ENCODE measurements at places on chromosomes 12 and 14.
A peak's percentile ranks its signal among the peaks of the same experiment; 100 is the strongest.

GRCh38 chr14:38751459-38751858 lies 351.6 kb downstream of the SEC23A start:
- no peak for DNase-seq

DNA sequence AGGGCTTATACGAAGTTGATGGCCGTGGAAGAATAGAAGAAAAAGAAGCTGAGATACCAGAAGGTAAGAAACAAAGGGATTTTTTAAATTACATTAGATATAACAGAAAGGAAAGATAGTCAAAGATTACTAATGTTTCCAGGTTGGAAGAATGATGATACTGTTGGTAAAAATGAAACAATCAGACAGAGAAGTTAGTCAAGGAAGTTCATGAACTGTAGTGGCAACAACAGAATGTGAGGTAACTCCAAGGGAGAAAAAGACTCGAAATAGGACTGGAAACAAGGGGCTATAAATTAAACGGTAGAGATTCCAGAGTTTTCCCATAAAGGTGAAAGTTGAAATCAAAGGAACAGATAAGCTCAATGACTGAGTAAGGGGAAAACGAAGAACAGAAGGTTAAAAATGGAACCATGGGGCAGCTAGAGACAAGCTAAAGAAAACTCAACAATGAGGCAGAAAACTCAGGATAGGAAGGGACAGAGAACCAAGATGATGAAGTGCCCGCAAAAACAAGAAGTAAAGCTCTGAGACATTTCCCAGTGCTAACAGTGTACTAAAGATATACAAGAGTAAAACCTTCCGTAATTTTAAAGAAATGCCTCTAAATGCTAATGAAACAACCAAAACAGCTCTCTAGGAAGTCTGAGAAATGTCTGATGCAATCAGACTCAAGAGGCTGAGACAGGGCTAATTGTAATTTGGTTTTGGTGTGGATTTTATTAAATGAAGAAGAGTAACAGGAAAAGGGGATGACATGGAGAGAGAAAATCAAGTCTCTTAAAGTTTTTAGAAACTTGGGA lies 70.0 kb downstream of the PPP2R5E start:
- no peak for DNase-seq

- DNase-seq: no peak
Observed at GRCh38 chr14:47619392-47619791, 56.0 kb downstream of the MDGA2 start.

GRCh38 chr14:71240866-71241520 lies 333.7 kb downstream of the PCNX1 start:
- no peak for DNase-seq

GRCh38 chr12:78878459-78878858 lies 13.9 kb downstream of the SYT1 start:
- DNase-seq: no peak

- no peak for DNase-seq
Observed at GRCh38 chr12:88775742-88776151, 195.5 kb upstream of the KITLG start.

GRCh38 chr12:78964521-78964920 lies 99.9 kb downstream of the SYT1 start:
- no peak for DNase-seq

- DNase-seq: peak; percentile 1
Observed at GRCh38 chr14:60722357-60723115, 1.6 kb downstream of the SIX4 start.

- no peak for DNase-seq
Observed at GRCh38 chr14:91175291-91176201, 61.7 kb downstream of the DGLUCY start.

GRCh38 chr14:82897469-82898308 lies 1364.0 kb upstream of the SEL1L start:
- DNase-seq: no peak

- DNase-seq: no peak
Observed at GRCh38 chr14:98498019-98498885, 773.7 kb downstream of the BCL11B start.

DNA sequence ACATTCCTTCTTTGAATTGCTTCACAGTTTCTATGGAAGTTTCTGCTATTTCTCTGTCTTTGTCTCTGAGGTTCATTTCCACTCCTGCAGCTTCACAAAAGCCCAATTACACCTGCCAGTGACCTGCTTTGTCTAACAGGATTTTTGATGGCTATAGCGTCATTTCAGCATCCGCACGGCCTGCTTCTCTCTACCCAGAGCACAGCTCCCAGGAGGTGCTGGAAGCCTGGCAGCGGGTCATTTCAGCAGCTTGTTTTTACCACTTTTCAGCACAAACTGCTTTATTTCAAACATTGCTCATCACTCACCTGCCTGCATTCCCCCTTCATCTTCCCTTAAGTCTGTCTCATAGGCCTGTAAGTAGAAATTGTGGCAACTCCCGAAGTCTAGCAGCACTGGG lies 434.5 kb upstream of the GARIN6 start:
- no peak for DNase-seq

- DNase-seq: no peak
Observed at GRCh38 chr12:3480764-3481163, 10.2 kb upstream of the PRMT8 start.

DNA sequence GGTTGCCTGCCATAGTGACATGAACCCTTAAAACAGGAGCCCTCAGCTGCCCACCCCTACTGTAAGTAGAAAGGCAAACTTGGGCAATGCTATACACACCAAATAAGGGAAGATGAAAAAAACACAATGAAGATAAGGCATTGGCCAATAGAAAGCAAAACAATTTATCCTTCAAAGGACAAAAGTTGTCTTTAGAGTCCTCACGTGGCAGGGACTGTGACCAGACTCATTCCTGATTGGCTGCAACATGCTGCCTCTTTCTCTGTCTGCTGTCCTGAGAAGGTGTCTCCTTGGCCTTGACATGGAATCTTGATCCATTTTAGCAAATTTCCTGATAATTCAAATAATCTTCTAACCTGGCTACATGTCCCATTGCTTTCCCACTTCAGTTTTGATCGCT lies 131.9 kb downstream of the GPR135 start:
- no peak for DNase-seq

- no peak for DNase-seq
Observed at GRCh38 chr14:60989599-60989998, 8.6 kb downstream of the SLC38A6 start.

DNA sequence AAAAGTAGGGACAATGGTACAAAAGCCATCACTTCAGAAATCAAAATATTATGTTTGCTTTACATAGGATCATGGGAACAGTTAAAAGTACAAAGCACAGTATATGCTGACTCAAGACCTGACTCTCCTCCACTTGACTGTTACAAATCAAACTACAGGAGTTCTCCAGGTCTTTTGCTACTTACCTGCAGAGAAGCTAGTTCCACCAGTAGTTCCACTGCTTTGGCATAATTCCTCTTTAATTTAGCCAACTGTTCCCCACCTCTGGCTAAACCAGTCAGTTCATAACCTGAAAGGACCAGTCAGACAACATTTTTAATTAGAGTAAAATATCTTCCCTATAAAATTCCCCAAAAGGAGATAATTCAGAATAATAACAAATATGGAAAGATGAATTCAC lies 14.0 kb downstream of the ATP6V1D start:
- no peak for DNase-seq

DNA sequence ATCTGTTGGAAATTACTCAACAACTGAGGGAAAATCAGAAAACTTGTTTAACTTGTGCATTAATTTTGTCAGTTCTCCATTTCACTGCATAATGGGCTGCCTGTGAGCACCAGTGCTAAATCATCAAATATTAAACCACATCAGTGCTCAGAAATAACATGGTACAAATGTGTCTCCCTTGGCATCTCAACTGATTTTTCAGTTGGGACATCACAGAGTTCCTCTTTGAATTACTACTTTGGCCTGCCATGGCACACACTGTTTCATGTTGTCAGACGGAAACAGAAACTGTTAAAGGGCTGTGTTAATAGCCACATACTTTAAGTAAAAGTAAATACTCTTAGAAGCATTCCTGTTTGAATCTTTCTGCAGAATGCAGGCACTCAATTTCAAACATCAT lies 42.1 kb upstream of the STRN3 start:
- no peak for DNase-seq

DNA sequence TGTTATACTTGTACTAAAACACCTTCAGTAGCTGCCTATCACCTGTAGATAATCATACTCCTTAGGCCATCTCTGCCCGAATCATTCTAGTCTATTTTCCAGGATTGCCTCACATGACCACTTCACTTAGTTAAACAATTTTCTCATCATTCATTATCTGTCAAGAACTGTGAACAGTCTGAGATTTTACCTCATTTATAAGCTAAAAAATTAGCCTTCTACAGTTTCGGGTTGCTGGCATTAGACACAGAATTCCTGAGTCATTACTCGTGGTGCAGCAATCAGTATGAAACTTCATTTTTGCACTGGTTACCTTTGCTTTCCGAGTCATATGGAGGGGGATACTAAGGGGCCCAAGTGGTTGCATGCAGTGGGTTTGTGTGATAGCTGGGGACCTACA lies 57.6 kb upstream of the OTOGL start:
- no peak for DNase-seq

- DNase-seq: no peak
Observed at GRCh38 chr12:30953951-30954751, 27.6 kb downstream of the TSPAN11 start.

GRCh38 chr12:93773122-93773871 lies 96.1 kb downstream of the CRADD start:
- peak; percentile 46 for DNase-seq

GRCh38 chr14:54674046-54674741 lies 107.3 kb downstream of the SAMD4A start:
- no peak for DNase-seq

- no peak for DNase-seq
Observed at GRCh38 chr14:23117371-23118020, 1.6 kb downstream of the CEBPE start.

DNA sequence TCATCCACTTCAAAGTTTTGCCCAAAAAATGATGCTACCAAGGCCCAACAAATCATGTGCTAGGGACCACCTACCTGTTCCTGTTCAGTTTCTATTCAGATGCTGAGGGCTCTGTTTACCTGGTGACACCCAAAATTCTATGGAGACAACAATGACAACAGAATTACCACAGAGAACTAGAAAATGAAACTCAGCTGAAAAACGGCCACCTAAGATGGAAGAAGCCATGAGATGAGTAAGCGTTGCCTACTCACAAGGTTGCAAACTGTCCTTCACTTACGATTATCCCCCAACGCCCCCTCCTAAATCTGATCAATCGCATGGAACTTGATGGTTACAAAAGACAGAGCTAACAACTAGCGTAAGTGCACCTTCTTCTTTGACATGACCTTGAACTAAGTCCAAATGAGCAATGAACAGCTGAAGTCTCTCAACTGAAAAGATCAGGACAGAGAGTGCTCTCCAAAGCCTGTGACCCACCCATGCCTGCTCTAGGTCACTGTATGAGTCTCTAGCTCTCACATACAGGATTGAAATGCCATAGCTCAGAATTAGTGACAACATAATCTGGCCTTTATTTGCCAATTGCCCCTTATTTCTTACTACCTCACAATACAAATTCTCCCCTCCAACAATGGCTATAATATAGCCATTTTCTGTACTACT lies at the start of gene RNASE11:
Gene RNASE11, minus strand, starts transcription at position 513 of the 666 bp plus-strand sequence.
- no peak for DNase-seq

GRCh38 chr12:124425667-124426066 lies 130.8 kb downstream of the RFLNA start:
- DNase-seq: no peak

GRCh38 chr12:67222302-67222701 lies 46.9 kb upstream of the CAND1 start:
- DNase-seq: no peak

DNA sequence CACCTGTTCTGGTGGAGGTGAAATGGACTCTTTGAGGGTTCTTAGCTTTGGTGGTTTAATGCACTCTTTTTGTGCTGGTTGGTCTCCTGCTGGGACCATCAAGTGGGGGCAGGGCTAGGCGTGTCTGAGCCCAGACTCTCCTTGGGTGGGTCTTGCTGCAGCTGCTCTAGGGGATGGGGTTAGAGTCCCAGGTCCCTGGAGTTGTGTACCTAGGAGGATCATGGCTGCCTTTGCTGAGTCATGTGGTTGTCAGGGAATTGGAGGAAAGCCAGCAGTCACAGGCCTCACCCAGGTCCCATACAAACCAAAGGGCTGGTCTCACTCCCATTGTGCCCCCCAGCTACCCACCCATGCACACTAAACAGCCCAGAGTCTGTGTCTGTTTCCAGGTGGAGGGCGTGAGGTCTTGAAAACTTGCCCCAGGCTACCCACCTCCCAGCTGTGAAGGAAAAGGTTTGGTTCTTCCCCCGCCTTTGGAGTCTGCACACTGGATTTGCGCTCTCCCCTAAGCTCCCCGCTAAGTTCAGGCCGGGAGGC lies 387.7 kb downstream of the TMTC2 start:
- DNase-seq: no peak

DNA sequence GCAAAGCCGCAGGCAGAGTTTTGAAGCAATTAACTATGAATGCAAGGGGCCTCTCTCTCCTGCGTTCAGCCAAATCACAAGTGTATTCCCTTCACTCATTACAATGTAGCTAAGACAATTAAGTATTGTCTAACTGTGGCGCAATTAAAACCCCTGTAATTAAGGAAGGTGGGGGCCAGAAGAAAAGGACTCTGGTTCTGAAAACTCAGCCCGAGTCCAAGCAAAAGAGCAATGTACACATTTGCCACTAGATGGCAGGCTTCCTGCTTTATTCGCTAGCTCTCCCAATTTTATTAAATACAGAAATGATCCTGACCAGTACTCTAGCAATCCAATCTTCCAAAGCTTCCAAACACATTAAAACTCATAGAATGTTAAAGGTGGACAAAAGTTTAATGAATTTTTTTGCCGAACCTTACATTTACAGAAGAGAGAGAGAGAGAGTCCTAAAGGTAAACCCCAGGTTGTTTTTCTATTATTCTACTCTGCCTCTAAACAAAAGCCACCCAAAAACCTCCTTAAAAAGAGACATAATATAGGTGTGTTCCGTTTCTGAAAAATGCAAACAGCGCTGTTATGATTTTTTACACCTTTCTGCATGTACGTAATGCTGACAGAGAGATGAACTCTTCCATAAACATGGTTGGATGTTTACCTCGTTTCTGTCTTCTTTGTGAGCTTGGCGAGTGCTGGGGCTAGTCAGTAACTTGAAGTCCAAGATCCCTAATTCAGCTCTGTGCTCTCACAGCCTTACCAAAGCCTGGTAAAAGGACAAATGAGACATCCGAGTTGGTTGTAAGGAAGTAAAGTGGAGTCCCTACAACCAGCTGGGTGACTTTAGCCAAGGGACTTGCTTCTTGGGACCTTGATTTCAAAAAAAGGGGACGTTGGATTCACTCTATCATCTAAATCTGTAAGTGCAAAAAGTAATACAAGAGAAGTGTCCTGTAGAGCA lies 50.9 kb upstream of the VASH1 start:
- DNase-seq: no peak

All from activated T-helper 9 cell treated with anti-CD3 and anti-CD28 coated beads, Interleukin-2, amount 50 U/mL, for 16 hours (primary cell).